ENCODE measurements at places on chromosomes 3 and 15.
A peak's percentile ranks its signal among the peaks of the same experiment; 100 is the strongest.

DNA sequence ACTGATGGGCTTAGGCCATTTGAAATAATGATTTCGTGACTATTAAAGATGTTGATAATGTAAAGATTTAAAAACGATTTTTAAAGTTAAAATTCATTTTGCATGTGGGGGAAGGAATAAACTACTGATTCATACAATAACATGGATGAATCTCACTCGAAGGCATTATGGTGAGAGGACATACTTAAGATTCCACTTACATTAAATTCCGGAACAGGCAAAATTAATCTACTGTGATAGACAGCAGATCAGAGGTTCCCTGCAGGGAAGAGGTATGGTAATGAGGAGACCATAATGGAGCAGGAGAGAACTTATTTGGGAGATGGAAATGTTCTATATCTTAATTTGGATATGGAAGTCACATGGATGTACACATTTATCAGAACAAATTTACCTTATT, 28.4 kb upstream of the RAB6B start:
- DNase-seq: no peak

DNA sequence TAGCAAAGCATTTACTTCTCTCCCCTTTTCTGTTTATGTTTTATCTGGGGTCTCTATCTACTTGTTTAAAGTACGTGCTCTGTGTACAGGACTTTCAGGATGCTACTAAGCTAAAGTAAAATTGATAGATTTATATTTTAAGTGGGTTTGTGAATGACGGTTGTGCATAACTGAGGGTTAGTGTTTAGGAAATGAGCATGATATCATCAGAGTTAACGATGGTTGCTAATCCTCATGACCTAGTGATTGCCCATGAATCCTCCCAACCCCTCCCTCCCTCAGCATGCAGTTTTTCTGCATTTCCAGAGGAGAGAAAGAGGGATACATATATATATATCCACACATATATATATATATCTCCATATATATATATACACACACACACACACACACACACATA, 957.2 kb downstream of the TUSC7 start:
- DNase-seq: no peak

DNA sequence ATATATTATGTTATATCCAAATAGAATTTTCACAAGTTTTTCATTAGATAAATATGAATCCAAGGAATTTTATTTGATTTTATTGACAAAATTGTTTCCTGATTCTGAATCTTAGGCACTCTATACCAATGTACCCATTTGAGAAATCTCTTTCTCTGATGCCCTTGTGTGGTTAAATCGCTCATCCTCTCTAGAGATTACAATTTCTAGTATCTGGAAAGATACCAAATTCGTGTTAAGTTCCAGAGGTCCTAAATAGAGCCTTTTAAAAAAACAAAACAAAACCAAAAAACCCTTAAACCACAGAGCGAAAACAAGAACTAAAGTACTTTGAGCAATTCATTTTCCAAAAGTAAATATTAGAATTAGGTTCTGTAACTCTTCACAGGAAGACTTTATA, 20.0 kb downstream of the SATB1 start:
- DNase-seq: no peak

DNA sequence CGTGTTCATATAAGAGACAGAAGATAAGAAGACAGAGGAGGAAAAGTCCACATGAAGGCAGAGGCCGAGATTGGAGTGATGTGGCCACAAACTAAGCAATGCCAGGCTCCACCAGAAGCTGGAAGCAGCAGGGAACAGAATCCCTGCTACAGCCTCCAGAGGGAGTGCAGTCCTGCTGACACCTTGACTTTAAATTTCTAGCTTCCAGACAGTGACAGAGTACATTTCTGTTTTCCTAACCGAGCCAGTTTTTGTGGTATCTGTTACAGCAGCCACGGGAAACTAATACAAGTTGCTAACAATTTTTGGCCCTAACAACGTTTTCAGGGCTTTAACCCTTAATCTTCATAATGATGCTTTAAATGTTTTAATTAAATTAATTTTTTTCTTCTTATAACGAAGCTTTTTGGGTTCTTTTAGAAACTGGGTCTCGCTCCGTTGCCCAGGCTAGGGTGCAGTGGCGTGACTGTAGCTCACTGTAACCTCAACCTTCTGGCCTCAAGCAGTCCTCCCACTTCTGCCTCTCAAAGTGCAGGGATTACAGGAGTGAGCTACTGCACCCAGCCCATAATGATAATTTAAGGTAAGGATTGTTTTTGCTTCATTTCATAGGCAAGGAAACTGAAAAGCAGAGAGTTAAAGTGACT, 202.3 kb upstream of the PROK2 start:
- DNase-seq: no peak

DNA sequence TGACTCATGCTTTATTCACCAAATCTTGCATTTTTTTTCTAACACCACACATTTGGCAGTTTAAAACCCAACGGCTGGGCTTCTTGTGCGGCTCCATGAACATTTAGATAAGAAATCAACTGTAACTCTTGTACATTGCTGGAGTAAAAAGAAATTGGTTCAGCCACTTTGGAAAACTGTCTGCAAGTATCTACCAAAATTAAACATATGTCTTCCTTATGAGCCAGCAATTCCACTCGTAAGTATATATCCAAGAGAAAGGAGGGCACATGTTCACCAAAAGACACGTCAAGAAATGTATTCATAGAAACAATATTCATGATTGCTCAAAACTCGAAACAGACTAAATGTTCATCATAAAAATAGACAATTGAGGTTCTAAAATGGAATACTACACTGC, 291.9 kb upstream of the POU1F1 start:
- no peak for DNase-seq

DNA sequence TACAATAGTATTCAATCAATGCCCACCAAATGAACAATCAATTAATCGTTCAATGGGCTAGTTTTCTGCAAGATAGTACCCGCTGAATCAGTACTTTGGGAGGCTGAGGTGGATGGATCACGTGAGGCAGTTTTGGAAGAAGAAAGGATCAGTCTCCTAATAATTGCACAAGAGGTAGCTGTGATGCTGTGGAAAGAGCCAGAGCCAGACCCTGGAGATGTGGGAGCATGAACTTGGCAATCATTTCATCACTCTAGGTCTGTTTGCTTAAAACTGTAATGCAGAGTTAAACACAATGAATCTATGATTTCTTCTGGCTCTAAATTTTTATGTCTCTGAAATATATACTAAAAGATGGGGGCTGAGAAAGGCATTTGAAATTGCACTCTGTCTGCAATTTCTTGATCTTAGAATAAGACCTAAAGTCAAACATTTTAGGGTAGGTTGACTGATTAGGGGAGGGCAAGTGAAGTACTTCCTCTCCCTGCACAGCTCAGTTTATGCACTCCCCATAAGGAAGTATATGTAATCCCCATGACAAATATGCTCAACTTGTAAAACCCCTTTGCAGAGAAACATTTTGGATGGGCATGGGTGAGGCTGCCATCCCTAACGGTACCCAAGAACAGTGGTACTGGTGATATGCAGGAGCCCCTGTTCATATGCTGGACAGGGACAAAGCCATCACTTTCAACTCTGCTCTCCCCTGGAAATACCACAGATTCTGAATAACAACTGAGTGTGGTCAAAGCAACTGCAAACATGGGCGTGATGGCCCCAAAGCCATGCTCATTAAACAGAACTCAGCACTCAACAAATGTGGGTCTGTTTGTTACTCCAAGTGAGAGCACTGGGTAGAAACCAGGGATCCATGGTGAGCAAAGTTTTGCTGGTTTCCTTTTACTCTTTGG, 28.6 kb upstream of the SPATA12 start:
- no peak for DNase-seq

GRCh38 chr15:65067645-65068402, at the start of gene RASL12:
TSS of gene RASL12 (minus strand) at chr15:65067991. CDS start at chr15:65067835, 156 bp downstream.
- no peak for DNase-seq

DNA sequence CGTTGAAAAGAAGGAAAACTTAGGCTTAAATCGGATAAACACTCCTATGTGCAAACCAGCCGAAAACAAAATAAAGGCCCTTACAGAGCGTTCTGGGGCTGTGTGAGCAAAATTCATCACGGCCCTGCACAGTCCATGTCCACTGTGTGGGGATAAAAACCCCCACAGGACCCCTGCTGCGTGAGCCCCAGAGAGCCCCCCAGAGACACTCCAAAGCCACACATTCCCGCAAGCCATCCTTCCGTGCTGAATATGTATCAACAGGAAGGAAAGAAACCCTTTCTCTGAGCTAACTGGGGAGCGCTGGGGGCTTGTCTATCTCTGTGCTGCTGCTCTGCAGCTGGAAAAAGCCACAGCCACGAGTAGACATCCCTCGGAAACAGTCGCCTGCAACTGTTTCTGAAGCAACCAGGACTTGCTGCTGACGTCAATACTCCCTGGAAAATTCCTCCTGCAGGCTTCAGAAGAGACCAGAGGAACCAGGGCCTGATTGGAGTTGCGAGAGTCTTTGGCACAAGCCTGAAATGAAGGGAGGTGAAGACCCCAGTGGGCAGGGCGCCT, 72.7 kb downstream of the NUP210 start:
- no peak for DNase-seq

- DNase-seq: no peak
Measured at GRCh38 chr3:101288294-101288693, 32.1 kb downstream of the IMPG2 start.

DNA sequence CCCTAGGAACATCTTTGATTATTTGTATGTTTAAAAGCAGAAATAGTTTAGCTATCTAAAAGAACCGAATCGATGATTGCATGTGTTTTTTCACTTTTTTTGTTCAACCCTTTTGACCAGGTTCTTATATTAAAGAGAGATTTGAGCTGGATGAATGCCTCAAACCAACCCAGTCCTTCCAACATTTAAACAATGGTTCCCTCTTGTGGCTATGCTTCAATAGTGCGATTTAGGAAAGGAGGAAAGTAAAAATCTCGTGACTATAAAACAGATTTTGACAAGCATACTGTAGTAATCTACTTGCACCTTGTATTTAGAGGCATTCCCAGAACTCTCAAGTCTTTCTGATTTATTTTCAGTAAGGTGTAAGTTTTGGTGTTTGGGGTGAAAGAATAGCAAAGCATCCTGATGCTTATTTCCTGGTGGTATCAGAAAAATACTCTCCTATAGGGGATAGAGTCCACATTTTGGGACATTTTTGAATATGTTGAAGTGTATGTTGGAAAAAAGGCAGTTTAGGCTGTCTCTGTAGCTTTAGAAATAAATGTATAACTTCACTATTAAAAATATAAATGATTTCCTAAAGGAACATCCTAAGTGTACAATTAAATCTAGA, 159.6 kb upstream of the KCNH8 start:
- DNase-seq: peak; percentile 31

- DNase-seq: no peak
Measured at GRCh38 chr15:59615661-59616060, 4.1 kb downstream of the GCNT3 start.

DNA sequence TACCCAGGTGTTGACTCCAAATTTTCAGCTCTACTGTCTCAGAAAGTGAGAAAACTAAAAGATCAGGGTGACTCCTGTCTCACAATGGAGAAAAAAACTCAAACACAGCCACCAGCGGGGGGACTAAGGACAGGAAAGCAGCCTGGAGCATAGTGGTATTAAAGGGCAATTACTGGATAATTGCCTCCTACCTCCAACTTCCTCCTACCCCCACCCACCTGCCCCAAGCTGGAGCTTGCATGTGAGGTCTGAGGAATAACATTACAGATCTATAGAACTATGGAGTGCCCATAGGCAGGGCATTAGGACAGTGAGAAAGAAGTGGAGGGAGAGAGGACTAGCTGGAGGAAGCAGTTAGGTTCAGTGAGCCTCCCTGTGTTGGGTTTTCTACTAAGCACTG, 2.7 kb upstream of the PCCB start:
- DNase-seq: no peak

DNA sequence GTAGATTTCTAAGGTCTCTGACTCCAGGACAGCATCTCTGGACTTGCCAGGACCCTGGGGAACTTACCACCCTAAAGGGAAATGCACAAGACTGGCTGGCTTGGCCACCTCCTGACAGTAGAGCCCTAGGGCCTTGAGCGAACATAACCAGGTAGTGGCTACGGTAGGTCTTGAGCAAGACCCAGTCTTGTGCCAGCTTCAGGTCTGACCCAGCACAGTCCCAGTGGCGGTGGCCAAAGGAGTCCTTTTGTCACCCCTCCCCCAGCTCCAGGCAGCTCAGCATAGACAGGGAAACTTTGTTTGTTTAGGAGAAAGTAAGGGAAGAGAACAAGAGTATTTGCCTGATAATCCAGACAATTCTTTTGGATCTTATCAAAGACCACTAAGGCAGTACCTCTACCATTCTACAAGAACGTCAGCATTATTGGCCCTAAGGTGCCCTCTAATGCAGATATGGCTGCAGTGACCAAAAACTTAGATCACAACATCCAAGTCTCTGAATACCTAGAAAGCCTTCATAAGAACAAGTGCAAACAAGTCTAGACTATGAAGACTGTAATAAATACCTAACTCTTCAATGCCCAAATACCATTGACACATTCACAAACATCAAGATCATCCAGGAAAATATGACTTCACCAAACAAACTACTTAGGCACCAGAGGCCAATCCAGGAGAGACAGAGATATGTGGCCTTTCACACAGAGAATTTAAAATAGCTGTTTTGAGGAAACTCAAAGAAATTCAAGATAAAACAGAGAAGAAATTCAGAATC, 38.7 kb upstream of the FBN1 start:
- DNase-seq: no peak

DNA sequence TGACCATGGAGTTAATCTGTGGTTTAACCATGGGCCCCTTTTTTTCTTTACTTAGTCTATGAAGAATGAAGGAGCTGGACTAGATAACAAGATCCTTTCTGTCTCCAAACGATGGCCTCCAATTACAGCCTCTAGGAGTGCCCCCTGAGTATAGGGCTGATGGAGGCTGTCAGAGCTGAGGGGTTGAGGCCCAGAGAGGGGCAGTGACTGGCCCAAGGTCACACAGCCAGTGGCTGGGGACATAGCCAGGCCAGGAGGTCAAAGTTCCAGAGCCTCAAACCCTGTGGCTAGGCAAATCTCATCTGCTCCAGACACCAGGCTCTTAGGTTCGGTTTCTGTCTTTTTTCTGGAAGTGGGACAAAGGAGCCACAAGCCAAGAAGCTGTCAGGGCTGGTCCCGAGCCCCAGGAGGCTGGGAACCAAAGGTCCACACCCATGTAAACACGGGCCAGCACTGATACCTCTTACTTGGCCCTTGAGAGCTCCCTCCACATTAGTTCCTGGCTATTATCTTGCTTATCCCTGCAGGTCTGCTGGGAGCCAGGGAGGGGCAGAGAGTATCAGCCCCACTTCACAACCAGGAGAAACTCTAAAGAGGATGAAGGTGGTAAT, 10.3 kb downstream of the RHOV start:
- DNase-seq: no peak
